NCI-H524 treated with DMSO at 0.1 percent for 48 hours (cell line): ENCODE measurements at places on chromosomes 5 and 9.

DNA sequence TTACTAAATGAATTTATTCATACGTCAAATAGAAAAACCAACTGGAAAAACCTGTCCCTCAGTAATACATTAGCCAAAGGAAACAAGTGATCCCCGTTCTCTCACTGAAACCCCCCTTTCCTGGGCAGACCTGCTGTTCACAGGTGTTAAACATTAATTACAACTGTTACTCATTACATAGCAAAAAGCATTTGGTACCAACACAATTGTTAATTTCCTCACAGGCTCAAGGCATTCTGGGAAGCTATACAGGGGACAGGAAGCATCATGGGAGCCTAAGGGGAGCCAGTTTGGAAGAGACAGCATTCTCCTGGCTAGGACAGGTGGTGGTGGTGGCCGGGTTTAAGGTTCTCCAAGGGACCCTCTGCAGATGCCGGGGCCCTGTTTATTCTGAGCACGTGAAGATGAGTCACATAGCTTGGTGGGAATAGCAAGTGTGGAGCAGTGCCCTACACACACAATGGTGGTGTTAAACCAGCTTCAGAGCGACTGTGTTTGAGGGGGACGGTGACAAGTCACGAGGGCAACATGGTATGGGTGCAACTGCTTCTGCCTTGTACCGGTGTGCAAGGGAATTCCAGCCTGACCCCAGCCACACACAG lies 62.6 kb upstream of the SLC25A51 start:
- no peak for DNase-seq

- DNase-seq, result no peak
Observed at GRCh38 chr9:86545090-86545489, 190.9 kb upstream of the TUT7 start.

GRCh38 chr9:16060436-16061129 lies 507.7 kb downstream of the CCDC171 start:
- no peak for DNase-seq

DNA sequence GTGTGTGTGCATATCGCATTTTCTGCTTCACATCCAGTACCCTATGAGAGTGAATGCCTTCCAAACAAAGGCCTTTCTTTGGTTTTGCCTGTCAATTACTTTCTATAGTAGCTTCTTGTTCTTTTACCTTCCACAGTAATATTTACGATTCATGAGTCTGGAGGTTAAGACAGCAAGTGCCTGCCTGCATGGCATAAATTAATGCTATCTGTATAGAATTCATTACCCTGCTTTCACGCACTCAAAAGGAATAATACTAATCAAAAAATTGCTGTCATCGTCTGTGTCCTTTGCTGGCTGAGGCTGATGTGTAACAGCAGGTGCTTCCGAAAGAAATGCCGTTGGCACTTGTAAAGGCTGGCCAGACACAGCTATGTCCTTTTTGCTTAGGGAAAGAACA lies 1304.4 kb upstream of the CDH6 start:
- DNase-seq, result no peak

GRCh38 chr5:96752341-96753016 lies 55.3 kb downstream of the ERAP1 start:
- DNase-seq, result peak; percentile 5

- DNase-seq, result no peak
Observed at GRCh38 chr5:75612226-75612569, 945 bp downstream of the ANKDD1B start.

DNA sequence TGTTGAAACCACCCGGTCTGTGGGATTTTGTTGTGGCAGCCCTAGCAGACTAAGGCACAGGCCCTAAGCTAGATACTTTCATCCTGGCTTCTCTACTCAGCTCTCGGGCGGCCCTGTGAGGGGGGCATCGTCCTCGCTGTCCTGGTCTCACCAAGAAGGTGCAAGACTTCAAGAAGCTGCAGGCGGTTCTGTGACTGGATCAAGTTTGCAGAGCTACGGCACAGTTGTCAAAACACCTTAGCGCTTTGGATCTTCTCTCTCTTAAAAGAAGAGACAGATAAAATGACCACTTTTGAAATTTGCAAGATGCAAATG lies 119.4 kb upstream of the PHYKPL start:
- no peak for DNase-seq

GRCh38 chr5:131209506-131210150 lies 38.9 kb downstream of the LYRM7 start:
- peak; percentile 87 for DNase-seq

GRCh38 chr5:154811653-154812465 lies 38.5 kb downstream of the FAXDC2 start:
- no peak for DNase-seq

DNA sequence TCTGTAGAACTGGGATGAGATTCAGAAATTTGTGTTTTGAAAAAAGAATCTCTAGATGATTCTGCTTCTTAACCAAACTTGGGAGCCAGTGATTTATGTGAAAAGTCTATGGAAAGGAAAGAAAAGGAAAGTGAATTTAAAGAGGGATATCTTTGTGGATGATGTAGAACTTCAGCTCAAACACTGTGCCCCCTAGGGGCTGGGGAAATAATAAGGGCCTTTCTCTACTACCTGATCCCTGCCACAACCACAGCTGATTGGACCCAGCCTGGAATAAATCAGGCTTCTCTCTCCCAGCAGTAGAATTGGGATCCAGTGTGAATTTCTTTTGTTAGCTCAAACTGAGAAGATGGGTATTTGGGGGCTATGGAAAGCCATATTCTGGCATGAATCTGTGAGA lies 155.0 kb downstream of the PRELID2 start:
- DNase-seq, result no peak

DNA sequence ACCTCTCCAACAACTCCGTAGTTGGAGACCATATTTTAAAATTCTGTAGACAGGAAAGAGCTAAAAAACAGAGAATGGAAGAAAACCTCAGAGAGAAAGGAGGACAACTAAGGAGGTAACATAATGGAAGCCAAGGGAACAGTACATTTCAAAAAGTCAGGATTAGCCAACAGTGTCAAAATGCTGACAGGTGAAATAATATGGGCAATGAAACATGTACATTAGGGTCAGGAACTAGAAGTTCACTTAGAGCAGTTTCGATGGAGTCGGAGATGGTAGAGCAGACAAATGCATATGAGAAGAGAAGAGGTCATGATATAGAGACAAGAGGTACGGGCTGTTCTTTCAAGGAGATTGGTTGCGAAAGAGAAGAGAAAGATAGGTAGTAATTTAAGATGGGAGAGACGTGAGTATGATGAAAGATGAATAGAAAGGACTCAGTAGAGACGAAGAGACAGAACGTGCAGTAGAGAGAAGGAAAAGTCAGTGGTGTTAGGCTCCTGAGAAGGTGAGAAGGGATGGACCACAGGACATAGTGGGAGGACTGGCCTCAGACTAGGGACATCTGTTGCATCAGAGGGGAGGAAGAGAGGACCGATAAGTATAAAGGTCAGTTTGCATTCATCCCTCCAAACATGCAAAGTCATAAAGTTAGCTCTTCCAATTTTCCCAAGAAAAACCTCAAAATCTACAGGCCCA lies 25.6 kb downstream of the NRG2 start:
- no peak for DNase-seq

DNA sequence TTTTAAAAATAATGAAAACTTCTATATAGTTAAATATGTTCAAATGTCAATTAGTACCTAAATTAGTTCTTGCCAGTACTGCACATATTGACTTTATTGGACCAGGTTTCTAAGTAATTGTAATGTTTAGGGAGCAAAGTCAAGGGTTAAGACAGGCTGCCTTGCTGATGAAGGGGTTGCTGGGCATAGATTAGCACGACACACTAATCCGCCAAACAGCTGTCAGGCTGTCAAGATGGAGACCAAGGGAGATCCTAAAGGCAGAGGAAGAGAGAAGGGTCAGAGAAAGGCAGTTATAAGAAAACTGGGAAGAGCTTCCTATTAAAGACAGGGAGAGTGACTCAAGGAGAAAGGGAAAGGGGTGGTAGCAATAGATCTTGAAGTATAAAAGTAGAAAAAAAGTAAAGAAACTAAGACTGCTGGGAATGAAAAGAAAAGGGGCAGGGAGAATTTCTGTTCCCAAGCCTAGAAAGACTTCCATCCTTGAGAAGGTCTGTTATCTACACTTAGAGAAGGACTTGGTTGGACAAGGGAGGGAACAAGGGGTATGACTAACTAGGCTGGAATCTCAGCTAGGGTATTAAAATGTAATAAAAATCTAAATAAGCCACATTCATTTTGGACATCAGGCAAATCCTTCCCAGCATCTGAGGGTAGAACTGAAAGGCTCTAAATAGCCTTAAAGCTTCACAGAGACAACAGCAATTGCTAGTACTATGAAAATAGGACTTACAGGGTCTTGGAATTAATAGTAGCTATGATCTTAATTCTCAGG lies 188.7 kb downstream of the FBXL17 start:
- peak; percentile 61 for DNase-seq

DNA sequence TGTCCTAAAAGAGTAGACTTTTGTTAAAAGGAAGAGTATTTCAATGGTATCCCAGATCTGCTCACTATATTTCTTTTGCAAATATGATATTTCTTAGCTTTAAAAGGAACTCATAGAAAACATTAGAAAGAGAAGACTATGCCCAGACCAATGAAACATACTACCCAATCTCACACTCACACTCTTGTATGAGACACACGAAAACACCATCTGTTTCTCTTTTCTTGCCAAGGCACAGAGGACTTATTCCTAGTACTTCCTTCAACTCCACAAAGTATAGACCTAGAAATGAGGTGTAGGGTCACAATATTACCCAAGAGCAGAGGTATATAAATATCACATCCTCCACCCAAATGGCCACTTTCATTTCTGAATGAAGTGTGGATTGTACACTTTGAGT lies 292.4 kb upstream of the ACO1 start:
- no peak for DNase-seq

DNA sequence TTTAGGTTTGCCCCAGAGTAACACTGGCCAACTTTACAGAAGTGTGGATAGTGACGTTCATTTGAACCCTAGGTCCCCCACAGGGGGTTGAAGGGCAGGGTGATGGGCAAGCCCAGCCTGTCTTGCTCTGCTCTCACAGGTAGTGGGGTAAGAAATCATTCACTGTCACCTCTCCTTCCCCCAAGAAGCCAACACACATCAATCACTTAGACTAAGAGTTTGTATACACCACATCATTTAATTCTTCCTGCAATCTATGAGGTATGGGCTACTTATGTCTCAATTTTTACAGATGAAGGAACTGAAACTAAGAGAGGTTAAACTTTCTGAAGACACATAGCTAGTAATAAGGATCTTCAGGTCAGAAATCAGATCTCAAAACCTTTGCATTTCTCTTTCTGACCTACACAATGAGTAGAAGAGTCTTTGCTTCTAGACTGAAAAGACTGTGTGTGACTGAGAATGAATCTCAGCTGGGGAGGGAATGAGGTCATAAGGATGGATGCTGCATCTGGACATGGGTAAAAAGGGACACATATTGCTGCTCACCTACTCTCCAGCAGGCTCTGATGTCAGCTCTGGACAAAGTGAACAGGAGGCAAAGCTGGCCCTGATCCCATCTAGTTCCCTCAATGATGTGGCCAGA lies 81.0 kb upstream of the EQTN start:
- DNase-seq, result no peak

DNA sequence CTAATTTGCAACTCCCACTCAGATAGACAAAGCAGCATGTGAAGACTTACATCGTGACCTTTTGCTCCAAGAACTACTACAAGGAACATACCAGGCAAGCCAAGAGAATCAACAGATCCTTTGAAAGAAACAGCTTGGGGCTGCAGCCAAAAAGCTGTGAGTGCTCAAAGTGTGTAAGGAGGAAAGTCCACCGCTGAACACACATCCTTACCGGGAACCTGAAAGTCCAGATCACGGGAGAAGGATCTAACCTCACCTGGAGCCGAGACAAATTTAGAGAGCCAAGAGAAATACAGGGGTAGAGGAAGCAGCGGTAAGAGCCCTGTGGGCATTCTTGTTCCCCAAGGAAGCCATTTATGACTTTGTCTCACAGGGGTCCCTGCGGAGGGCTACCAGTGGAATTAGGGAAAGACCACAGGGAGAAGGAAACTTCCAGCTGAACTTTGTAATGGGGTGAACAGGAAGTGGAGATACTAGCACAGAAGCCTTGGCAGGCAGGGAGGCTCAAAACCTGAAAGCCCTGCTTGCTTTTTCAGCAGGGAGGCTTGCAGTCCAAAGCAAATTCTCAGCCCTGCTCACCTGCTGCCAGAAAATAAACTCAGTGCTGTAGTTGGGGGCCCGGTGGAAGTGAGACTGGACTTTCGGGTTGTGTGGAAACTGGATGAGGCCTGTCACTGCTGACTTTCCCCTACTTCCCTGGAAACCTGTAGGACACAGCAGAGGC lies 350.2 kb downstream of the DTWD2 start:
- DNase-seq, result no peak

DNA sequence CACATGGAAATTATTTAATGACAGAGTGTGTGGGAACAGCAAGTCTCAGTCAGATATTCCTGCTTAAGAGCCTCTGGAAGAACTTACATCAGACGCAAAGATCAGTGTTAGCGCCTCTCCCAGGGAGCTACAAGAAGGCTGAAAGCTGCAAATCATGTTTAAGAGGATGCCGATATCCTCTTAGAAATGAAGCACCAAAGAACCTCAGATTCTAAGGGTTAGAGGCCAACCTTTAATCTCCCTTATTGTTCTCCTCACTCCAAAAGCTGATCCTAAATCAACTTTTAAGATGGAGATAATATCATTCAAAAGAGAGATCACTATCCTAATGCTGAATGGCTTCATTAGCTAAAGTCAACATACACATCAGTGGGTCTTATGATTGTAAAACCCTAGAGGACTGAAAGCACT lies 160.6 kb downstream of the NFIB start:
- no peak for DNase-seq

DNA sequence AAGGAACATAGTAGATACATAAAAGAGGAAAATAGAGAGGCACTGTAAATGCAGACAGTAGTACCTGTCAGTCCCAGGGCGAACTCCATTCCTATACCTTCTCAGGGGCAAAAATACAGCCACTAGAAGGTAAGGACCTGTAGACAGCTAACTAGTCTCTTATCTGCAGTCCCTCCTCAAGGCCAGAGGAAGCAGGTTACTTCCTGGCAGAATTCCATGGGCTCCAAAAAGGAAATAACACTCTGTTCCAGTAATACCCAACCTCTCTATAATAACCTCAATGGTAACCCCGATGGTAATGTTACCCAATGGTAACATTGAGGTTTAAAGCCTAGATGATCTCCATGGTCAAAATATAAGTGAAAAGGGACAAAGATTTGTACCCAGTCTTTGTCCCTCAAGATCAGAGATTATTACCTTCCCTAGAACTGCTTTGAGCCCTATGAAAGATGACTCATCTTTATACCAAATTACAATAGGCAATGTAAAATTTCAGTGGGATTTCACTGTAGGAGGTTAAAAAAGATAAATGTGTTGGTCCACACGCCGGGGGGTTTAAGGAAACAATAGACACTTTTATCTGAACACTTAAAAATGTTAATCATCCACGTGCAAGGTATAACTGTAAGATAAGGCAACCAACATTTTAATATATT lies 113.0 kb downstream of the DENND1A start:
- DNase-seq, result no peak

DNA sequence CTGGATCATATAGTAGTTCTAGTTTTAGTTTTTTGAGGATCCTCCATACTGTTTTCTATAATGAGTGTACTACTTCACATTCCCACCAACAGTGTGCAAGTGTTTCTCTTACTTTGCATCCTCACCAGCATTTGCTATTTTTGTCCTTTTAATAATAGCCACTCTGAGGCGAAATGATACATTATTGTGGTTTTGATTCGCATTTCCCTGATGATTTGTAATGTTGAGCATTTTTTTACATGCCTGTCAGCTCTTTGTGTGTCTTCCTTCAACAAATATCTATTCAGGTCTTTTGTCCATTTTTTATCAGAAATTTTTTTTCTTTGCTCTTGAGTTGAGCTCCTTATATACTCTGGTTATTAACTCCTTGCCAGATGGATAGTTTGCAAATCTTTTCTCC lies 114.0 kb downstream of the ADAMTSL1 start:
- no peak for DNase-seq
